ENCODE measurements at places on chromosomes 13 and 19. TPM values are rescaled to one million over a fixed set of nuclear protein-coding genes. Genes with fewer than 3 reads are reported as not detected.

AMER2 gene
- 0.57 TPM for total RNA-seq

- DNase-seq: no peak
Observed at GRCh38 chr13:65653613-65654012, 1576.5 kb downstream of the PCDH9 start.

DNA sequence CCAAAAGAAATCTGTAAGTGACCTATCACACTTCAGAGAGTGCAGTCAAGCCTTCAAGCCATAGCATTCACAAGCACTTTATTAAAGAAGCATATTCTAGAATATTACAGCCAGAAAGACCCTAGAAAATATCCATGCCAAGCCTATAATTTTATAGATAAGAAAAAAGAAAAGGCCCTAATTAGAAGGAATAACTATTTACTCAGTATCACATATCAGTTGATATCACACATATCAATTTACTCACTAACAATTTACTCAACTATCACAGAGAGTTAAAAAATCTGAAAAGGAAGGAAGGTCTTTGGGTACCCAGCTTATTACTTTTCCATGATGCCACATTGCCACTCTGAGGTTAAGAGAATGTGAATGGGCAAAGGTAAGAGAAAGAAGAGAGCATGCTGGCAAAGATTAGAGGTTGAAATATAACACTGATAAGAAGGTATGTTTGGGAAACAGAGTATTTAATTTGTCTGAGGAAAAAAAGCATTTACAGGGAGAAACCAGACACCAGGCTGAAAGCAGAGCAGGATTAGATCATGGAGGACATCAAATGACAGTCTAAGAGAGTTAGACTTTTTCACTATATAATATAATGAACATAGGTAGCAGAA lies 186.2 kb downstream of the VWA8 start:
- no peak for DNase-seq

DNA sequence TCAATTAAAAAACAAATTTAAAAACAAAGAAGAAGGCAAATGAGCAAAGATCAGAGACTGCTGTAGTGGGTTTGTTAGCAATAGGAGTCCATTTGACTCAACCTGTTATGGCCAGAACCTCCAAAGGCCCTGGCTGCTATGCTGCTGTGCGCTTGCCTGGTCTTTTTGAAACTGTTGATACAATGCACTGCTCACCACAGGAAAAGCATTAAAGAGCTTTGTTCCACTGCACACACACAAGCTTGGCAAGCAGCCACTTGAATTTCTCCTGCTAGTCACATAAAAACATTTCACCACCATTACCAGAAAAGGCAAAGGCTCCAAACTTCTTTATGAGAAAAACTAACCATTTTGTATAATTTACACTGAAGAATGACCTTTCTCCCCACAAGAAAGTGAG lies 132.2 kb downstream of the FREM2 start:
- DNase-seq: no peak

LENG9 gene
- 5.5 TPM for total RNA-seq

GRCh38 chr13:25378528-25378927 lies 6.8 kb downstream of the ATP8A2 start:
- DNase-seq: no peak

SLC25A41 gene
- total RNA-seq: 1.6 TPM

ZFP36 gene
- total RNA-seq: 111 TPM

DNA sequence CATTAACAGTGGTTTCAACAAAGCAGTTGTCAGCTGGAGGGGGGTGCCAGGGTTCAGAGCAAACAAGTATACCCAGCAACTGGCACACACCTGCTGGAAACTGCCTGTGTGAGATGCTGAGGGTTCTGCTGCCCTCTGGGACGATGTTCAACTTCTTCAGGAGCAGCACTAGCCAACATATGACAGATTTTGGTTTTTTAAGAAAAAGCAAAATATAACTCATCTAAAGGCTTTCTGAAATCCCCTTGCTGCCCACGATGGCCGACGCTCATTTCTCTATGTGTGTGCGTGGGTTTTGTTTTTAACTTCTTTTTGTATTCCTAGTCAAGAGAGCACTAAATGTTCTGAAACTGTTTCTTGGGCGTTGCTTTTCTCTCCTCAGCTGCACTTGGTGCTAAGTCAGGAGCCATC lies 79.9 kb downstream of the MRPL57 start:
- no peak for DNase-seq

DNA sequence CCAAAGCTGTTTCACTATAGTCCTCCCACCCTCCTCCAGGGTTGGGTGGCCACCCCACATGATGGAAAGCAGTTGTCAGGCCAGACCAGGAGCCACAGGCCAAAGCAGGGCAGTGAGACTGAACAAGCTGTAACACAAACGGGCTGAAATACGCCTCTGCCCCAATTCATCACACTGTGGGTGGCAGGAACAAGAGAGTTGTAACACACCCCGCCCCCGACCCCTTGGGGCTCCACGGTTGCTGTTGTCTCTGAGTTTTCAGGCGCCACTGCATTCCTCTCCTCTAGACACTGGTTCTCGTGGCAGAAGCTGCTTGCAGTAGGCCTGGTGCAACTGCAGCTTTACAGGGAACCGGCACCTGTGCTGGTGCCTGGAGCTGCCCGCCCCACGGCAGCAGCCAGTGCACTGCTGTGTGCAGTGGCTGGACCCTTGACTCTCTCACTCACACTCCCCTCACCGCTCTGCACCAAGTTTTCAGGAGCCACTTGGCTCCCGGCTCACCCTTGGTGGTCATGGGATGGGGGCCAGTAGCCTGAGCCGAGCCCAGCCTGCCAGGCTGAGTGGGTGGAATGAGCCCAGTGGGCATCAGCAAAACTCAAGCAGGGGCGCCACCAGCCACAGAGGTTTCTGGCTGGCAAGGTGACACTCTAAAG lies 1314.5 kb upstream of the MIR17HG start:
- DNase-seq: no peak

DNA sequence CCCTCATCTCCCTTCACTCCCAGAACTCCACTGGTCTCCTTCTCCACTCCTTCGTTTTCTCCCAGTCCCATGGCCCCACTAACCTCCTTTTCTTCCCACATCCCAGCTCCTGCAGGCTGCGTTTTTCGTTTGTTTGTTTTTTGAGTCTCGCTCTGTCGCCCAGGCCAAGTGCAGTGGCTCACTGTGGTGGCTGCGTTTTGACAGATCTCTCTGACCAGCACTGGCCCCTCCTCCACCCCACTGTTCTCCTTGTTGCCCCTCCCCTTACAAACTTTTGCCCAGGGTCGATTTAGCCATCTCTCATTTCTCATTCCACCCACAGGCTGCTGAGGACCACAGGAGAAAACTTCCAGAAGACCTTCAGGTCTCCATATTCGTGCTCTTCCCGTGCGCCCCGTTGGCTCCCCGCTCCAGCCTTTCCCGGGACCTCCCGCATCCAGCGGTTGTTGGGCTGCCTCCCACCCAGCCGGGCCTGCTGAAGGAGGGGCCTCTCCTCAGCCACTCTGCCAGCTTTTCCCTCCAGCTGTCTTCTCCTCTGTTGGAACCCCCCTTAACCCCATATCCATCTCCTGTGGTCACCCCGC lies 40.6 kb upstream of the GJB6 start:
- no peak for DNase-seq

ADGRE3 gene
- not detected for total RNA-seq

S1PR4 gene
- total RNA-seq: not detected

VMAC gene
- total RNA-seq: 11.0 TPM

STOML3 gene
- not detected for total RNA-seq

DNA sequence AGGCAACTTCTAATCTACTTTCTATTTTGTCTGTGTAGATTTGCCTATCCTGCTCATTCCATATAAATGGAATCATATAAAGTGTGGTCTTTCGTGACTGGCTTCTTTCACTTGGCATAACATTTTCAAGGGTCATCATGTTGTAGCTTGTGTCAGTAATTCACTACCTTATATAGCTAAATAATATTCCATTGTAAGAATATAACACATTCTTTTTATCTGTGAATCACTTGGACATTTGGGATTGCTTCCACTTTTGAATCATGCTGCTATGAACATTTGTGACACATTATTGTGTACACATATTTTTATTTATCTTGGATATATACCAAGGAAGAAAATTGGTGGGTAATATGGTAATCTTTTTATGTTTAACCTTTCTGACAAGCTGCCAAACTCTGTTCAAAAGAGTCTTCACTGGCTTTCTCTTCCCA lies 89.0 kb upstream of the CSNK1A1L start:
- DNase-seq: no peak

DNA sequence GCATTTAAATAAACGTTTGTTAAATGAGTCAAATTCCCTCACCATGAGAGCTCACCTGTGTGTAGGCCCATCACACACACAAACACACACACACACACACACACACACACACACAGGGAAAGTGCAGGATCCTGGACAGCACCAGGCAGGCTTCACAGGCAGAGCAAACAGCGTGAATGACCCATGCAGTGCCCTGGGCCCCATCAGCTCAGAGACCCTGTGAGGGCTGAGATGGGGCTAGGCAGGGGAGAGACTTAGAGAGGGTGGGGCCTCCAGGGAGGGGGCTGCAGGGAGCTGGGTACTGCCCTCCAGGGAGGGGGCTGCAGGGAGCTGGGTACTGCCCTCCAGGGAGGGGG lies 8.5 kb upstream of the CEACAM5 start:
- DNase-seq: no peak

TEX29 gene
- total RNA-seq: 0.41 TPM

HRC gene
- total RNA-seq: 13.6 TPM

NCLN gene
- total RNA-seq: 53.0 TPM

- DNase-seq: peak; percentile 85
Observed at GRCh38 chr19:45615795-45616703, 14.0 kb upstream of the GPR4 start.

- no peak for DNase-seq
Observed at GRCh38 chr19:7153022-7153421, 83.5 kb downstream of the ZNF557 start.

DNA sequence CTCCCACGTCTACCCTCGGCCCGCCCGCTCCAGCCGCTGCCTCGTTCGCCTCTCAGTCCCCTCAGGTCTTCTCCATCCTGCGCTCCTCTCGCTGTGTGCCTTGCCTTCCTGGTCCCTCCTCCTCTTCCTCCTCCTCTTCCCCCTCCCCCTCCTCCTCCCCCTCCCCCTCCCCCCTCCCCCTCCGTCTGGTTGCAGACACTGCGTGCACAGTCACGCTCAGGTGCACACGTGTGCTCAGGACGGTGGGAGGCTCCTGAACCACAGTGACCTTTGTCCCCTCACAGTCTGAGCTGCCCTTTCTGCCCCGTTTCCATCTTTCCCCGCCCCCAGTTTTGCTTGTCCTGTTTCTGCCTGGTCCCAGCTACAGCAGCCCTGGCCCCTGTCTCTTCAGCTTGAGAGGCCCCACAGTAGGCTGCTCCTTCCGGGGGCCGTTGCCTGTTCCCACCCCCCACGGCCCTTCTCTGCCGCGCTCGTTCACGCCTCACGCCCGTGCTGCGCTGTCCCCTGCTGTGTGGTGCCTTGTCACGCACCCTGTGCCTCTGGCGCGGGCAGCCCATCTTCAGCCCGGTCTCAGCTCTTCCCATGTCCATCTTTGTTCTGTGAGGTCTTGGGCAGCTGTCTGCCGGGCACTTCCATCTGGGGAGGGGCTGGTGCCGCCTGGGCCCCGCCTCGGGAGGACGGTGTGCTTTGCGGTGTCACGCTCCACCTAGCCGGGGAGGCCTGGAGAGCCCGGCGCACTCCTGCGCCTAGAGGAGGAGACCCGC lies 13.8 kb upstream of the RPS15 start:
- DNase-seq: no peak

UNC13A gene
- total RNA-seq: 1.1 TPM

DNA sequence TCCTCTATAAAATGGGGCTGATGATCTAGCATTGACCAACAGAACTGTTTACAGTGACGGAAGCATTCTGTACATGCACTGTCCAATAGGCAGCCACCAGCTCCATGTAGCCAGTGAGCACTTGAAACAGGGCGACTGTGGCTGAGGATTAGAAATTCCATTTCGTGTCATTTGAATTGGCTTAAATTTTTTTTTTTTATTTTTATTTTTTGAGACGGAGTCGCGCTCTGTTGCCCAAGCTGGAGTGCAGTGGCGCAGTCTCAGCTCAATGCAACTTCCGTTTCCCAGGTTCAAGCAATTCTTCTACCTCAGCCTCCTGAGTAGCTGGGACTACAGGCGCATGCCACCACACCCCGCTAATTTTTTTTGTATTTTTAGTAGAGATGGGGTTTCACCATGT lies 3.0 kb downstream of the PRKCG start:
- no peak for DNase-seq

DNA sequence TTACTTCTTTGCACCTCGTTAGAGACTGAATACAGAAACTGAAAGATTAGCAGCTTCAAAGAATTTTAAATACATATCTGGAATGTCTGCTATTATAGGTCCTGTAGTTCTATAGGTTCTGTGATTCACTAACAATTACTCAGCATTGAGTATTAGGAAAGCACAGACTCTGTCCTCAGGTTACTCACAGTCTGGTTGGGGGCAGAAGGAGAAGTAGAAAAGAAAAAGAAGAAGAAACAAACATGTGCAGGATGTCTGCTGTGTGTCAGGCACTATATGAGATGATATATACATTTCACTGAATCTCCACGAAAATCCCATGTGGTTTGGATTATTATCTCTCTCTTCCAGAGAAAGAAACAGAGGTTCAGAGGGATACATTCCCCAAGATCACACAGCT lies 40.1 kb downstream of the SERTM1 start:
- DNase-seq: no peak

- no peak for DNase-seq
Observed at GRCh38 chr13:91922969-91923592, 524.7 kb downstream of the GPC5 start.

DNA sequence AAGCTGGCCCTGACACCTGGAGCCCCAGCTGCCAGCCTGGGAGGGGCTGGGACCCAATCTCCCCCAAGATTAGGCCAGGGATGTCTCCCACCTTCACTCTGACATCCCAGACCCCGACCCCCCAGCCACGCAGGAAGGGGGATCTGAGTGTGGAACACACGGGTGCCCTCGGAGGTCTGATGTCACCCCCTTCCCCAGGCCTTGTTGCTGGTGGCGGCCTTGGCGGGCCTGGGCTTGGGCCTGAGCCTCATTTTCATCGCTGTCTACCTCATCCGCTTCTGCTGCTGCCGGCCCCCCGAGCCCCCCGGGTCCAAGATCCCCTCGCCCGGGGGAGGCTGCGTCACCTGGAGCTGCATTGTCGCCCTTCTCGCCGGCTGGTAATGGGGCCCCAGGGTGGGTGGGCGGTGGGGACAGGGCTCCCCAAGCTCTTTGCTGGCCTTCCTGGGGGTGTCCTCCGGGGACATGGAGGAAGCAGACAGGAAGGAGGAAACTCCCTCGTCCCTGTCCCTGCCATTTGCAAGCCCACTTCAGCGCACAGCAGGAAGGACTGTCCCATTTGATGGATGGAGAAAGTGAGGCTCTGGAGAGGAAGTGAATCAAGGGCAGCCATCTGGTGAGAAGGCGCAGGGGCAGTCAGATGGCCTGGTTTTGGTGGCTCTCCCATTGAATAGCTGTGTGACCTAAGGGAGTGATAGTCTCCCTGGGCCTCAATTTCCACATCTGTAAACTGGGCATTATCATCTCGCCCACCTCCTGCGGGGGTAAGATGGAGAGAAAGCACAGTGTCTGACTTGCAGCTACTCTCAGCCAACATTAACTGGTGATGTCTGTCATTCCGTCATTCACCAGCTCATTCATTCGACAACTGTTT lies 3.9 kb downstream of the TTYH1 start:
- DNase-seq: no peak

DNAJC15 gene
- total RNA-seq: 35.9 TPM

ADGRE1 gene
- total RNA-seq: not detected

- no peak for DNase-seq
Observed at GRCh38 chr19:12784871-12785430, 6.3 kb upstream of the JUNB start.
